ENCODE measurements at places on chromosomes 12 and 14. TPM values are rescaled to one million over a fixed set of nuclear protein-coding genes. Genes with fewer than 3 reads are reported as not detected.
A peak's percentile ranks its signal among the peaks of the same experiment; 100 is the strongest.

The TTC6 gene
- total RNA-seq = 46.7 TPM

The DAO gene
- not detected for total RNA-seq

The KRT81 gene
- total RNA-seq = not detected

The C12orf54 gene
- total RNA-seq = not detected

The GPD1 gene
- 2.1 TPM for total RNA-seq

The CPNE6 gene
- total RNA-seq = not detected

The NOVA1 gene
- 23.7 TPM for total RNA-seq

The CLEC7A gene
- total RNA-seq = not detected

The VASH1 gene
- 43.2 TPM for total RNA-seq

DNA sequence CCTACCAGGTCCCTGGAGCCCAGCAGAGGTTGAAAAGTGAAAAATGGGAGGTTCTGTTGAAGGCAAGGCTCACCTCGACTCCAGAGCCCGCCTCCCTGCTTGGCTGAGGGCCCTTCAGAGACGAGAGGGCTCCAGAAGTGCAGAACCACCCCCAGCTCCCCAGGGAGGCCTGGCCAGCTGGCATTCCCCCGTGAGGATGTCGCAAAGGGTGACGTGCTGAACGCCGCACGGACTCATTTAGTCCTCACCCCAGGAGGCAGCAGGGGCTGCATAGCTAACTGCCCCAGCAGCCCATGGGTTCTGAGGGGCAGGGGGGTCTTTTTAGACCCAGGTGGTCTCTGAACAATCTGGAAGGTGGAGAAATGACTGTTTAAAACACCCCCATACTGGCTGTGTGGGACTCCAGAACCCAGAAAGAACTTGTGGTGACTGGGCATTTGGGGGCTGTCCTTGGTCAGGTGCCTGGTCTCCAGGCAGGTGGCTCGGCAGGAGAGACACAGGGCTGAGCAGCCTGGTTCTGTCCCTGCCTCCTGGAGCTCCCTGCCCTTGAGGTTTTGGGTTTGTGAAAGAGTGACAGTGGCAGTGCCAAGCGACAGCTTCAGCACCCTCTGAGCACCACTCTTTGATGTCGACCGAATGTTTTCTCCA lies 32.0 kb downstream of the ANAPC7 start:
- no peaks in the 10 kb centered on the region for H3K27me3 ChIP-seq
- no peak for DNase-seq
- H3K4me1 ChIP-seq = no peaks in the 10 kb centered on the region

GRCh38 chr12:87383680-87384079 lies 645.5 kb downstream of the C12orf50 start:
- no peak overlapping the region for H3K4me3 ChIP-seq
- DNase-seq = no peak
- peaks cover 2% of the 10 kb centered on the region for H3K36me3 ChIP-seq
- H3K27ac ChIP-seq = no peak overlapping the region

GRCh38 chr14:104700747-104701217 lies 11.4 kb downstream of the INF2 start:
- H3K27ac ChIP-seq = no peak overlapping the region
- peaks cover 16% of the 10 kb centered on the region for H3K36me3 ChIP-seq
- H3K4me1 ChIP-seq = no peaks in the 10 kb centered on the region
- no peak overlapping the region for H3K4me3 ChIP-seq
- no peak for DNase-seq

- no peak overlapping the region for H3K27ac ChIP-seq
- no peaks in the 10 kb centered on the region for H3K36me3 ChIP-seq
- H3K4me1 ChIP-seq = peaks cover 1% of the 10 kb centered on the region
- H3K27me3 ChIP-seq = no peaks in the 10 kb centered on the region
Observed at GRCh38 chr14:49857427-49858003, 4.9 kb upstream of the NEMF start.

- H3K27ac ChIP-seq = no peak overlapping the region
- H3K36me3 ChIP-seq = peaks cover 6% of the 10 kb centered on the region
- no peaks in the 10 kb centered on the region for H3K27me3 ChIP-seq
- H3K4me1 ChIP-seq = no peaks in the 10 kb centered on the region
Observed at GRCh38 chr14:106605548-106606448, 1079.4 kb downstream of the TMEM121 start.

DNA sequence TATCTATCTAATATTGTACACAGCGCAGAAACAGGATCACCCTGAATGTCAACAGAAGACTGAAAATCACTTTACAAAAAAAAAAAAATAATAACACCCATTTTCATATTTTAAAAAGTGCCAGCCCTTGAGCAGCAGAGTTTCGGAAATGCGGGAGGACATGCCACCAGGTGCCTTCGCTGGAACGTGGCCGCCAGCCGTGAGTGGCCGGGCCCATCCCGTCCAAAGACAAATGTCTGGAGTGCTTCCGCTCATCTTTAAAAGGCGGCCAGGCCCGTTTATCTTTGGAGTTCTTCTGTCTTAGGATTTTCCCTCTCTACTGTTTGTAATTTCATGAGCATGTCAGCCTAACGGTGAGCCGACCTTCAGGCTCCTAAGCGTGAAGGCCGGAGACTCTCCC lies 43.5 kb downstream of the LRTM2 start:
- H3K27me3 ChIP-seq = peaks cover 3% of the 10 kb centered on the region
- no peaks in the 10 kb centered on the region for H3K4me1 ChIP-seq
- DNase-seq = no peak
- no peak overlapping the region for H3K27ac ChIP-seq

- H3K4me3 ChIP-seq = no peak overlapping the region
- no peak overlapping the region for H3K27ac ChIP-seq
- peaks cover 11% of the 10 kb centered on the region for H3K4me1 ChIP-seq
- no peaks in the 10 kb centered on the region for H3K27me3 ChIP-seq
Observed at GRCh38 chr14:63436286-63437098, 106.7 kb downstream of the PPP2R5E start.

DNA sequence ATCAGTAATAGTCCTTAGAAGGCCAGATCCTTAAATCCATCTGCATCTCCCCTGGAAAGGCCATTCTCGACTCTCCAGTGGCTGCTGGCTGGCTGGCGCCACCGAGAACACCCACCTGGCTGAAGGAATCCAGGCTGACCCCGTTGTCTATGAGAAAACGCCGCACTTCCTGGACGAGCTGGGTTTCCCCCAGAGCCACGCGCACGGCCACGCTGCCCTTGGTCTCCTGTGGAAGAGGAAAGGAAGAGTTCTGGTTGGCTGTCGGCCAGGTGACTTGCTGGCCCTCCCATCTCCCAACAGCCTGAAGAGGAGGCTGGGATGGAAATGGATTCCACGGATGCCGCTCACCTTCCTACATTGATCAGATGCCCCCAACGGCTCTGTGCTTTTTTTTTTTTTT lies 23.9 kb downstream of the RBM19 start:
- H3K4me1 ChIP-seq = no peaks in the 10 kb centered on the region
- DNase-seq = no peak
- no peaks in the 10 kb centered on the region for H3K27me3 ChIP-seq
- H3K27ac ChIP-seq = no peak overlapping the region
- no peak overlapping the region for H3K4me3 ChIP-seq

GRCh38 chr14:89455412-89455811 lies 38.4 kb upstream of the FOXN3 start:
- no peak for DNase-seq
- H3K4me1 ChIP-seq = peaks cover 25% of the 10 kb centered on the region
- peak overlapping the region; percentile 14 for H3K27ac ChIP-seq
- no peak overlapping the region for H3K4me3 ChIP-seq

DNA sequence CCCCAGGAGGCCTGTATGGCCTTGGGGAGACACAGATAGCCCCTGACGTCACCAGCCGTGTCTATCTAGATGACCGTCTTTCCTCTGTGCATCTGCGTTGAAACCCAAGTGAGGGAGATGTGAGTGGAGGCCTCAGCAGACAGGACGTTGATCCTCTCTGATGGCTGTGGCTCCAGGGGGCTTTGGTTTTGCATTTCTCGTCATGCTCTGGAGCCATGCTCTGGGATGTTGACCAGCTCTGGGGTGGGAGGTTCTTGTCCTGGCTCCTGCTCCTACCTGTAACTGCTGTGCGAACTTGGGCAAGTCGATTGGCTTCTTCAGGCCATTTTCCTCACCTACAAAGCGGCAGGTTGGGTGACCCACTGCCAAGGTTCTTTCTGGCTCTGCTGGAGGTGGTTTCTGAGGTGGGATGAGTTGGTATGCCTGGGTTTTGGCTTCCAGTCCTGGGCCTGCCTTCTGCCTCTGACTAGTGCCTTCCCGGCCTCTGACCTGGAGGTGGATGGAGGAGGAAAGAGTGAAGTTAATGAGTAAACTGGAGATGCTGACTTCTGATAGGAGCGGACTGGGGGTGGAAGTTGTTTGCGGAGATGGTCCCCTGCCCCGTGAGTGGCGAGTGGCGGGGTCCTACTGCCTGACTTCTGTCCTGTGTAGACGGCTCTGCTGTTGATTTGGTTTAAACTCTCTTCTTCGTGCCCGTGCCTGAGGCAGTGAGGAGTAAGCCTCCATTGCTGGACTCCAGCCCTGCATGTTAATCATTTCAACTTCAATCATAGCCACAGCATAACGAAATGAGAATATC lies 8.4 kb downstream of the TSPAN9 start:
- H3K4me3 ChIP-seq = no peak overlapping the region
- H3K27ac ChIP-seq = no peak overlapping the region

GRCh38 chr12:34604227-34604626 lies 581.9 kb downstream of the ALG10 start:
- H3K4me1 ChIP-seq = no peaks in the 10 kb centered on the region
- peak; percentile 9 for DNase-seq
- H3K4me3 ChIP-seq = no peak overlapping the region

DNA sequence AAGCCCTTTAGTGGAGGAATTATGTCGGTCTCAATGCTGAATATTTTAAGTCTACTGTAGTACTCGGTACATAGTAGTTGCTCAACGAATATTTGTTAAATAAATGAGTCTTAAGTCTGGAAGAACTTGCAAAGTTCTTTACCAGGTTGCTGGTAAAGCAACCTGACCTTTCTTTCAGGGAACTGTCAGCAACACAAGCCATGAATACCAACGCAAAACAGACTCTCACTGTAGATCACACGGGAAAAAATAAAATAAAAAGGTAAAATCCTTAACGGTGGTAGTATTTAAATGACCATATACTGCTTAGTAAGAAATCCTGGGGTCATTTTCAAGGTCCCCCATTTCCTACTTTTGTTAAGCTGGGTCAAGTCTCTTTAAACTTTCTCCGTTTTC lies 447 bp upstream of the NUBPL start:
- H3K27me3 ChIP-seq = peaks cover 6% of the 10 kb centered on the region
- H3K4me1 ChIP-seq = peaks cover 14% of the 10 kb centered on the region
- peak overlapping the region; percentile 99 for H3K27ac ChIP-seq
- H3K36me3 ChIP-seq = no peaks in the 10 kb centered on the region

- H3K27ac ChIP-seq = no peak overlapping the region
- H3K27me3 ChIP-seq = no peaks in the 10 kb centered on the region
- no peaks in the 10 kb centered on the region for H3K4me1 ChIP-seq
Observed at GRCh38 chr12:27083861-27084394, 1.6 kb upstream of the C12orf71 start.

DNA sequence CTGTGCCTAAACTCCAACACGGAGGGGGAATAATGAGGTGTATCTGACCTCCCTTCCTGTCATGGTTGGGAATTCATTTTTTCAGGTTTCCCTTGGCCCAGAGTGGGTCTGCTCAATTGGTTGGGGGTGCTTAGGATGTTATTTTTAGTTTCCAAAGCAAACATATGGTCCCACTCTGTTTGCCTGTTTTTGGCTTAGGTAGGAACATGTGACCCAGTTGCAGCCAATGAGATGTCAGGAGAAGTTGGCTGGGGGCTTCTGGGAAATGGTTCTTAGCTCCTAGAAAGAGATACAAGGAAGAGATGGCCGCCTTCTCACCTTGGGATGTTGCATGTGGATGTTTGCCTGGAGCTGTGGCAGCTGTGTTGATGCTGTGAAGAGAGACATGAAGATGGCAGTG lies 147.9 kb upstream of the RFLNA start:
- H3K27ac ChIP-seq = no peak overlapping the region
- no peaks in the 10 kb centered on the region for H3K27me3 ChIP-seq
- no peak for DNase-seq
- no peak overlapping the region for H3K4me3 ChIP-seq

GRCh38 chr12:51131745-51132521 lies 41.0 kb downstream of the TFCP2 start:
- no peaks in the 10 kb centered on the region for H3K4me1 ChIP-seq
- peaks cover 1% of the 10 kb centered on the region for H3K36me3 ChIP-seq
- DNase-seq = no peak
- peak overlapping the region; percentile 14 for H3K27ac ChIP-seq

GRCh38 chr14:50676814-50677516 lies 8.9 kb upstream of the SAV1 start:
- H3K27me3 ChIP-seq = peaks cover 16% of the 10 kb centered on the region
- H3K4me1 ChIP-seq = peaks cover 10% of the 10 kb centered on the region
- DNase-seq = no peak
- no peak overlapping the region for H3K4me3 ChIP-seq
- H3K36me3 ChIP-seq = no peaks in the 10 kb centered on the region

GRCh38 chr12:86331457-86331856 lies 75.3 kb upstream of the MGAT4C start:
- H3K4me3 ChIP-seq = no peak overlapping the region
- peaks cover 11% of the 10 kb centered on the region for H3K4me1 ChIP-seq
- H3K27ac ChIP-seq = no peak overlapping the region
- no peaks in the 10 kb centered on the region for H3K36me3 ChIP-seq
- DNase-seq = no peak
- H3K27me3 ChIP-seq = no peaks in the 10 kb centered on the region

GRCh38 chr12:117526757-117527478 lies 165.5 kb upstream of the NOS1 start:
- no peak for DNase-seq
- H3K27ac ChIP-seq = peak overlapping the region; percentile 43
- H3K4me3 ChIP-seq = no peak overlapping the region
- peaks cover 78% of the 10 kb centered on the region for H3K27me3 ChIP-seq
- H3K36me3 ChIP-seq = peaks cover 2% of the 10 kb centered on the region

DNA sequence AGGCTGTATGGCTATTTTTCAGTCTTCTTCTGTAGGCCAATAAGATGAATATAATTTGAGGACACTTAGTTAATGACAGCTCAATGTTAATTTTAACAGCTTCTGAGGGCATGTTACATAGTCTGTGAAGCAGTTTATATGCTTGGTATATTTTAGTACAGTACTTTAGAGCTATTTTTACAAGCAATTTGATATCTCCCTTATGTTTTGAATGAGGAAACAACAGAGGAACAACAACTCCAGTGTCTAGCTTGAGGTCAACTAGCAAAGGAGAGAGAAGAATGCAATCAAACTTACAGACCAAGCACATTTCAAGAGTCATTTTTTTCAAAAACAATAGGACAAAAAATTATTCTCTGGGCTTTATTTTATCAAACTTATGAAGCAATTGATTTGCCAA lies 469.1 kb upstream of the DCN start:
- H3K4me3 ChIP-seq = no peak overlapping the region
- H3K36me3 ChIP-seq = no peaks in the 10 kb centered on the region
- H3K27ac ChIP-seq = no peak overlapping the region

- peaks cover 4% of the 10 kb centered on the region for H3K4me1 ChIP-seq
- H3K36me3 ChIP-seq = no peaks in the 10 kb centered on the region
- no peak overlapping the region for H3K4me3 ChIP-seq
- H3K27ac ChIP-seq = no peak overlapping the region
- DNase-seq = no peak
- no peaks in the 10 kb centered on the region for H3K27me3 ChIP-seq
Observed at GRCh38 chr12:77615332-77615731, 215.4 kb upstream of the NAV3 start.

- no peak for DNase-seq
- H3K4me3 ChIP-seq = no peak overlapping the region
- H3K36me3 ChIP-seq = no peaks in the 10 kb centered on the region
- H3K27ac ChIP-seq = no peak overlapping the region
Observed at GRCh38 chr14:79967453-79967852, 243.9 kb downstream of the DIO2 start.

Measured in progenitor cell of endocrine pancreas (in vitro differentiated cells).